ENCODE measurements at places on chromosomes 5 and 9.

DNA sequence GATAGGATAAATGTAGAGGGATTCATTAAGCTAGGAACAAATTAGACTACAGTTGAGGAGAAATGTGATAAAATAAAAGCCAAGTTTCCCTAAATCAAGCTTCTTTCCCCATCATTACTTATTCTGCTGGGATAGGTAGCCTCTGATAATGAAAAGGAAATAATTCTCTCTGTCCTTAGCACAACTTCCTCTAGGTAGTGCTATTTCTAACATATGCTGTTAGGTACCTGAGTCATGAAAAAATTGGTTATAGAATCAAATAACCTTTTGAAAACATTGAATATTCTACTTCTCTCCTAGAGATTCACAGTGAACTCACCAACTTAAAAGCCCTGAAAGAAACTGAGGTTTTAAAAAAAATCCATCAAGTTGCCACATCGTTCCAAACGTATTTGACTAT lies 1793.1 kb downstream of the EFNA5 start:
- DNase-seq: no peak

DNA sequence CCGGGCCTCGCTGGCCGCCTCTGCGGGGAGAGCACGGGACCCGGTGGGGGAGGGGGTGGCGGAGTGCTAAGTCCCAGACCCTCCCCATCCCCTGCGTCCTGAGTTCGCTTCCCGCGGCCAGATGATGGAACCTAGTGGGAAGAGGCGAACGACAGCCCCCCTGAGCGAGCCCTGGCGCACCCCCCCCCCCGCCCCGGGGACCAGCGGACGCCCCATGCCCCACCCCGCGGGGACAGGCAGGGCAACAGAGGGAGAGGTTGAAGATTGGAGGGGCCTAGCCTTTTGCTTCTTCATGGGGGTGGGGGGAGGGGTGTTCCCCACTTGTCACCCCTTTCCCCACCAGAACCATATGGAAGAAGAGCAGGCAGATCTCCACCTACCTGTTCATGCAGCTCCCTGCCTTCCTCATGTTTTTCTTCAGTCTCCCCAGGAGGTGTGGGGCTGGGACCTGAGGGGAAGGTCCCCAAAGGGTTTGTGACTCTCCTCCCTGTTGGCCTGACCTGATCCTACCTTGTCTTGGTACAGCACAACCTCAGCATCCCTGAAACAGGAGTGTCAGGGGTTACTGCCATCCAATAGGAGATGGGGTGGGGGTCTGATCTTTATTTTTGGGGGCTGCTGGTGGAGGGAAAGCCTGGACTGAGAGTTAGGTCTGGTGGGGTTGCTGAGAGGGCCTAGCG lies 485 bp downstream of the FAM53C start:
- DNase-seq: no peak

DNA sequence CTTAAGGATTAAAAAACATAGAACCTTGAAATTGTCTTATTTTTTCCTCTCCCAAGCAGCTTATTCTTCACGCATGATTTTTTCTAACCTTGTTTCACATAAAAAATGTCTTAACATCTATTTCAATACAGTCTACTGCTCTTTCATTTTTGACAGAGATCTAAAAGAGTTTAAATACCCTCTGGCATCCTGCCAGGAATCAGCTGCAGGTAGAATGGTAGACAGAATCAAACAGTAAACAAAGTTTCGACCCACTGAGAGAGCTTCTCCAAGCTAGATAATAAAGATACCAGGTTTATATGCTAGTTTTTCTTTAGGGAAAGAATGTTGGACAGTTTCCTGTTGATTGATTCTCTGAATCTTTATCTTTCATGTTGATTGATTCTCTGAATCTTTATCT lies 555.8 kb upstream of the CDH9 start:
- DNase-seq: no peak

DNA sequence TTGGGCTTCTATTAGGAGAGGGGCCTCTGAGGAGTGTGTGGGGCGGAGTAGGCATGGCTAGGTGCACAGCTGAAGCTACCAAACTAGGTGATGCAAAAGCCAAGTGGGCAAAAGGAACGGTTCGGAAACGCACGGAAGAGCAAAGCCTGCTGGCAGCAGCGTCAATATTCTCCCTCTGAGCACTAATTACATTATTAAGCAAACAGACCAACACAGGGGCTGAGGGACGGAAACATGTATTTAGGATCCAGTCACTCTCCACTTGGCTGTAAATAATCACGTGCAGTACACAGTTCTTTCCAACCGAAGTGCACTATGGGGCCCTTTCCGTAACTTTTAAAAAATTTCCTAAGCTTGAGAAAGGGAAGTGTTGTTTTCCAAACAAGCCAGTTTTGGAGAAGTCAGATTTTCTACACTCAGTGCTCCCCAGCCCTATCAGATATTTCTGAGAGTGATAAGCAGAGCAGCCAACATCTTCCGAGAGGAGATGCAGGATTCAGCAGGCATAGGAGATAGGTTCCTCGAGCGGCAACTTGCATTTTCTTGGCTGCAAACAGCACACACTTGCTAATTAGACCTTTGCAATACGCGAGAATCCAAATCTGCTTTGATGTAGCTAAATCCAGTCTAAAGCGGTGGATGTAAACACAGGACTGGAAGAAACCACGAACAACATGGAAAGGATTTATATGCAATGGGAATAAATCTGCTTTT lies 217.2 kb upstream of the TBCA start:
- DNase-seq: no peak

DNA sequence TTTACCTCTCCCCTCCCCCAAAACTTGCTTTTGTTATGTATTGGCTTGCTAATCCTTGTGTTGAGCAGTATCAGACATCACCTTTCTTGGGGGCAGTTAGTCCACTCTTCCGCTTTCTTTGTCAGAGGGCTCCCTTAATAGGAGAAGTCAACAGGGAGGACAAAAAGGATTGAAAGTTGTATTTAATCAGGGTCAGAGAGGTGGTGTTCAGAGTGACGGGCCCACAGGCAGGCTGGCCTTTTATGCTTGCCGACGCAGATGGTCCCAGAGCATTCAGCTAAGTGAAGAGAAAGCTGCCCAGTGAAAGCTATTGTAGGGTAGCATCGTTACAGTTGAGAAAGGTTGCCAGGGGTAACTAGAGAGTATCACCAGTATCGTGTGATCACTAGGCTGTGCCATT lies 131.1 kb downstream of the ZCCHC7 start:
- DNase-seq: no peak

All from inflammatory macrophage treated with lipopolysaccharide for 1 hour (primary cell).